ENCODE measurements at places on chromosomes 16 and 17.

- no peak for DNase-seq
Observed at GRCh38 chr16:56558024-56558747, 6.7 kb upstream of the MT4 start.

DNA sequence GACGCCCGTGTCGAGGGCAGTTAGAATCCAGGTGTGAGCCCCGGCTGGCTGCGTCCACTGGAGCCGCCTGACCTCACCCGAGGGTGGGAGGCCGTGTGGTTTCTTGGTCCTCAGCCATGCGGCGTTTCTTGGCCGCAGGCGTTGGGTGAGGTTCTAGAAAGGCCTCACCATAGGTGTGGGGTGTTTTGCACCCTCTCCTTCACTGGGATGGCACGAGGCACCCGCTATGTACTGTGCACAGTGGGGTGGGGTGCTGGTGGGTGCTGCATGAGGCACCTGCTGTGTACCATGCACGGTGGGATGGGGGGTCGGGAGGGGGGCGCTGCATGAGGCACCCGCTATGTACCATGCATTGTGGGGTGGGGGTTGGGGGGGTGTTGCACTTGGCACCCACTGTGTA is 169.6 kb downstream of the BANP start:
- DNase-seq, result no peak

GRCh38 chr17:28282596-28282995 is 36.4 kb upstream of the TMEM97 start:
- no peak for DNase-seq

DNA sequence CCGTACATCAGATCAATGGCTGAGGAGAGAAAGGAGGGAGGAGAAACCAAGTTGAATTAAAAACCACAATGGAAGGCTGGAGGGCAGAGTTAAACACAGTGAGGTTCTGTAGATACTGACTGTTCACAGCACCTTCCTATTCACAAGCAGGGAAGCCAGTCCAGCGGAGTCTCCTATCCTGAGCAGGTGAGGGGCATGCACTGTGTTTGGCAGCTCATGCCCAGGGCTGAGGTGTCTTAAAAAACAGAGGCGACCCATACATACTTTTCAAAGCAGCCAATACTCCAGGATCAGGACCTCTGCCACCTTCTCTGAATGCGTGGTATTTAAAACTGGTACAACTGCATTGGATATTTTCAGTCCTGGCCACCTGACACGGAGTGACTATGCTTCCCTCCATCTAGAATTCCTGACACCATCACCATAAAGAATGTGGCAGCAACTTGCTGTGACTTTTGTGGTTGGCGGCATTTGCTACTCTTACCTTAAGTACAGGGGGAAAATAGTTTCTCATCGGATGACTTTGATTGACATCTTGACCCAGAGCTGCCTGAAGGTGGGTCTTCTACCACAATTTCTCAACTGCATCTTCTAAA is 21.5 kb downstream of the USP22 start:
- DNase-seq, result no peak

DNA sequence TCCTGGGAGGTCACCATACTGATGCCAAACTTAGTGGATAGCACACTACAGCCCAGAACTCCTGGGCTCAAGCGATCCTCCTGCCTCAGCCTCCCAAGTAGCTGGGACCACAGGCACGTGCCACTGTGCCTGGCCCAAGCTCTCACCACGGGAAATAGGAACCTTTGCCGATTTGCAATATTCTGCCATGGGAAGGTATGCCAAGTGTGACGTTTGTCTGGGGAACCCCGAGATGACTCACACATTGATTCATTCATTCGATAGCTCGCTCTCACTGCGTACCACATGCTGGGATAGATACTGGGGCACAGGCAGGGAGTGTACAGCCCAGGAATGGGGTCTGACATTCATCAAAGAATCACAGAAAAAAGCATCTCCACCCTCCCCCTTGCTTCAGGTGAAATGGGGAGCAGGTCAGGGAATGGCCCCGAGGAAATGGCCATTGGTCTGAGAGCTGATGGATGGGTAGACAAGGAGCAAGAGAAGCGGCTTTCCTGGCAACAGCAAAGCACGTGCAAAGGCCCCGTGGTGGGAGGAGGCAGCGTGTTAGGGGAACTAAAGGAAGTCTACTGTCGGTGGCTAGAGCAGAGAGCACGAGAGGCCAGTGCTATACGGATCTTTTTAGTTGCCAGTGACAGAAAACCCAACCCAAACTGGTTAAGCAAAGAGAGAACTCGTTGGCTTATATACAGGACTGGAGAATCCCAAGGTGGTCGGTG is 44.1 kb downstream of the DNAH17 start:
- DNase-seq, result no peak

GRCh38 chr16:20763461-20764232 is at the start of gene ACSM3:
TSS of gene ACSM3 (plus strand) at chr16:20764014. CDS start at chr16:20770035, 6,021 bp downstream.
- peak; percentile 92 for DNase-seq

DNA sequence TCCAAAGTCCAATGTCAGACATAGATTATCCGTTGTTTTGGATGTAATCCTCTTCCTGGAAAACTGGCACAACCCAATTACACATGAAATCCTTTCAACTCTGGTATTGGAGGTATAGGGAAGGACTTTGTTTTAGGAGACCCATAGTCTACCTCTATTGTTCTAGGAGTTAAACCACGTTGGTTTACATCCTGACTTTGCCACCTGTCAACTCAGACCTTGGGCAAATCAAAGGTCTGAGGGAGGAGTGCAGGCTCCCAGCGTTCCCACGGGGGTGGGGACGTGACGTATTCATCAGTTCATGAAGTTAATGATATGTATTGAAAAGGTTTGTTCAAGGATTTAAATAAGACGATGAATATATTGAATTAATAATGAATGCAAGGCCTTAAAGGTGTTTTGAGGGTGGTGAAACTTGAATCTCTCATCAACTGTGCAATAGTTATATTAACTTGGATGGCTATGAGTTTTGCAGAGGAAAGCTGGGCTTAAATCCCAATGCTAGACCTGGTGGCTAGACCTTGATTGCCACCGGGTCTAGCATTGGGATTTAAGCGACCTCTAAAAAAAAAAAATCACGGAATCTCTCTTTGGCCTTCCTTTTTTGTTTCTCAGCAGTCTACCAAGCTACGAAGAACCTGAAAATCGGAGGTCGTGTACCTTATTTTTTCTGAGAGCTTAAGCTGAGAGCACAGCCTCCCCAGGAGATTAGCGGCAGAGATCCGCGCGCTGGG is 744 bp upstream of the NF1 start:
- peak; percentile 21 for DNase-seq

GRCh38 chr16:20301840-20302239 is 25.5 kb downstream of the GP2 start:
- peak; percentile 28 for DNase-seq

DNA sequence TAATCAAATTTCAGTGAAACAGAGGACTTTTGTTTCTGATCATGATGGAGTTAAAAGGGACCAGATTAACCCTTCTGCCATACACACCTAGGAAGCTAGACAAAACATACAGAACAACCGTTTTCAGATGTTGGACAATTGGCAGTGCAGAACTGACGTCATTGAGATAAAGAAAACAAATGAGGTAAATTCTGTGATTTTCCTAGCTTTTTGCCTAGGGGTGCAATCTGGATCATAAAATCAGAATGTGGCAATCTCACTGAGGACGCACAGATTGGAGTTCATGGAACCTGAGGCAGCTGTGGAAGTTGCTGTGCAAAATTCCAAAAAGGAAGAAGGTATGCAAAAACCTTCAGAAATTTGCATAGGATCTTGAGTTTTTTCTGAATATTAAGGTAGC is 15.0 kb upstream of the USP32 start:
- no peak for DNase-seq

DNA sequence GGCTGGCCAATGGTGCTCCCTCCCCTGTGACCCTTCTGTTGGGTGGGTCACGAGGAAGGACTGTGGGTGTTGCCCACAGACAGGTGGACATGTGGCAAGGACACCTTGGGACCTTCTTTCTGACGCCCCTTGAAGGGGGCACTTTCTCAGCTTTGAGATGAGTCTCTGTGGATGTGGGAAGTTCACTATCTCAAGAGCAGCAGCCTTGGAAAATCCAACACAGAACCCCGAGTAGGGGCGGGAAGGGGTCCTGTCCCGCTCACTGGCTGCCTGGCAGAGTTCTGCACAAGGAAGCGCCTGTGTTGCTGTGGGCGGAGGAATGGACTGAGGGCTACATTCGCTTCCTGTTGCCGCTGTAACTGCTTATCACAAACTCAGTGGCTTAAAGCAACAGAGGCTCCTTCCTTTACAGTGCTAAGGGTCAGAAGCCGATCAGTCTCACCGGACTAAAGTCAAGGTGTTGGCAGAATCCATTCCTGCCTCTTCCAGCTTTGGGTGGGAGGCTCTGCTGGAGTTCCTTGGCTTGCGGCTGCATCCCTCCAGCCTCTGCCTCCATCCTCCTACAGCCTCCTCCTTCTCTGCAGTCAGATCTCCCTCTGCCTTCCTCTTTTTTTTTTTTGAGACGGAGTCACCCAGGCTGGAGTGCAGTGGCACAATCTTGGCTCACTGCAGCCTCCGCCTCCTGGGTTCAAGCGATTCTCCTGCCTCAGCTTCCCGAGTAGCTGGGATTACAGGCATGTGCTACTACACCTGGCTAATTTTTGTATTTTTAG is 305.2 kb downstream of the SEC14L1 start:
- no peak for DNase-seq

DNA sequence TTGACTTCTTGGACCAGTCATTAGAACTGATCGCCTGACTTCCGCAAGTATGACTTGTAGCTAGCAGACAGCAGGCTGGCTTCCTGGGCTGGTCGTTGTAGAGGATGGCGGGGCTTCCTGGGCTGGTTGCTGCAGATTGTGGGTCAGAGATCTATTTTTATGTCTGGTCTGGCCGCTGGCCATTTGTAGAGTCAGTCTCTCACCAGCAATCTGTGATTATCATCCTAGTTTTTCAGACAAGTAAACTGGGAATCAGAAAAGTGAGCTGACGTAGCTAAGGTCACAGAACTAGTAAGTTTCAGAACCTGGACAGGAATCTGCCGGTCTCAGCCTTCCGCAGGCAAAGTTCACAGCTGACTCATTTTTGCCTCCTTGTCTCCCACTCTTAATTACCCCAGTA is 19.1 kb downstream of the GPR142 start:
- DNase-seq, result no peak

GRCh38 chr17:28290703-28291102 is 28.3 kb upstream of the TMEM97 start:
- no peak for DNase-seq

DNA sequence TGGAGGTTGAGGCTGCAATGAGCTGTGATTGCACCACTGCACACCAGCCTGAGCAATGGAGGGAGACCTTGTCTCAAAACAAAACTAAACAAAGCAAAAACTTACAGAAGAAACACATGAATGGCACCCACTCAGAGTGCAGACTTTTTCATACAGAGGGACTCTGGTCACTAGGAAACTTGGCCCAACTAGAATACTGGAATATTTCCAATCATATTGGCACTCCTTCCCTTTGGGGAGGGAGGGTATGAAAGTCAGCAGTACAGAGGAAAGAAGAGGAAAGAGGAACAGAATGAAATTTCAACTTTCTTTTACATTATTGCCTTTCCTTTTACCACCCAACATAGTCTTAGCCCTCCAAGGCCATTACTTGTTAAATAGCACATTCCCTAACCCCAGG is 28.2 kb downstream of the CMTR2 start:
- DNase-seq, result no peak

DNA sequence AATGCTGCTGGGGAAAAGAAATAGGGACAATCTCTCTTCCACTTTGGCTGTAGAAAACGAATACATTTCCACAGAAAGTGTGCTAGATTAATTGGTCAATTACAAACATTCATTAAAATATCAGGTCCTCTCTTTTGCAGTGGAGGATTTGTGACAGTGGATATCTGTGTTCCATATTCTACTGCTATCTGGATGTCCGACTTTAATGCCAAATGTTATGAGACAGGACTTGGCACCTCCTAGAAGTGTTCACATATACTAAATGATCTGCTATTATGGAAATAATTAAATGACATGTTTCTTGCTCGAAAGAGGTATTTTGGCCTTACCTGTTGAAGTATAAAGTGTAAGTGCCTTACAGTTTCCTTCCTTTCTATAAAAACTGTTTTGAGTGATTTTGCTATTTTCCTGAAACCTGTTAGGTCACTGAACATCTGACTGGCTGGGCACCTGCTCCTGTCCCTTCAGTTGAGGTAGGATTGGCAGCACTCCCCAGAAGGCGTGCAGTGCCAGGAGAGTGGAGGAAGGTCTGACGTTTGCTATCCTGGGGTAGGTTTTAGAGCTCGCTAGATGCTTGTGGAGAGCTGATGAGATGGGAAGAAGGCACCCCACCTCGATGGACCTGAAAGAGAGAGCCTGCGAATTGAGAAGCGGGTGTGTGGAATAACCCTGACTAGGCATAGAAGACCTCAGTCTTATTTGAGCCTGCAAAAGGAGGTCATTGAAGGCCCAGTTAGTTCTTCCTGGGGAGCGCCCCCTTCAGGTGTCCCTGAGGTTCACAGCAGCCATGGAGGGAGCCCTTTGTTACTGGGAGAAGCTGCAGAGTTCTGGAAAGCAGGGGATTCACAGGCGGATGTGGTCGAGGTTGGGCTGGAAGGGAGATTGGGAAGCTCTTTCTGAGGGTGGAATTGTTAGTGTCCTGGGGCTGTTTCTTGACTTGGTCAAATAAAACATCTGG is 159.4 kb upstream of the ZNF267 start:
- DNase-seq, result peak; percentile 63

GRCh38 chr16:12498077-12498476 is 305.6 kb downstream of the CPPED1 start:
- DNase-seq, result no peak

DNA sequence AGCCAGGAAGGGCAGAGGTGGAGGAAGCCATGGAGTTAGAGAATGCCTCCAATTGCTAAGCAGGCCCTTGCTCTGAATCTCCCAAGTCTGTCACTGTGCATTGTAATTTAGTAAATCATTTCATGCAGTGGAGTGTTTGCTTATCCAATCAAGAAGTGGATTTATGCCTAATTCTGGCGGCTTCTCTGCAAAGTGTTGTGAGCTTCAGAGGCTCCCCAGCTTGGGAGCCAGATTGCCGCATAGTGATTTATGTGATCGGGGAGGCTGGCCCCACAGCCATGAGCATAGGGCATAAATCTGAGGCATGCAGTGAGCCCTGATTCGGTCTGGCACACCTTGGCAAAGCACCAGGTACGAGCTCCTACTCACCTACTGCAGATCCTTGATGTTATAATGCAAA is 520.8 kb downstream of the HS3ST4 start:
- no peak for DNase-seq

GRCh38 chr17:40478486-40478885 is 22.9 kb downstream of the TNS4 start:
- no peak for DNase-seq

DNA sequence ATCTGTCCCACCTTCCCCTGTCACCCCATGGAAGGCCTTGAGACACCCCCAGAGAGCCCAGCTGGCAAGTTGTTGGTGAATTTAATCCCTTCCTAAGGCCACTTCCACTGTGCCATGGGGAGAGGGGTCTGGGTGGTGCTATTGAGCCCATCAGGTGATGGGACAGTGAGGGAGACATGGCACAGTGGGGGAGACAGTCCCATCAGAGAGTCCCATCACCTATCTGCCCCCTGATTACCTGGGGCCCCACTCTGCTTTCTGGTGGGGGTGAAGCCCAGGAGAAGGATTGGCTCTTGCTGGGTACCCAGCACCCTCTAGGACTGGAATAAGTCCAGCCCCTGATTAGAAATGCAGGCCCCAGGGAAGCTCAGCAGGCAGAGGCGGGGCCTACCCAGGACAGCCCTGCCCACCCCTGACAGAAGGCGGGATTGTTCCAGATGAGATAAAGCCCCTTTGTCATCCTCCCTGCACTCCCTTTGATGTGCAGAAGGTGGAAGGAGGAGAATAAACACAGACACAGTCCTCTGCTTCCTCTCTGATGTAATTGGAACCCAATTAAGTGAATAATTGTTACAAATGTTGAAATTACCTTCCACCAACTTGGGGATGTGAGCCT is 18.9 kb downstream of the TMEM132E start:
- DNase-seq, result peak; percentile 71

All from GM23338 (cell line).